Central memory CD8-positive, alpha-beta T cell (primary cell): ENCODE measurements at places on chromosomes 2 and 18.

DNA sequence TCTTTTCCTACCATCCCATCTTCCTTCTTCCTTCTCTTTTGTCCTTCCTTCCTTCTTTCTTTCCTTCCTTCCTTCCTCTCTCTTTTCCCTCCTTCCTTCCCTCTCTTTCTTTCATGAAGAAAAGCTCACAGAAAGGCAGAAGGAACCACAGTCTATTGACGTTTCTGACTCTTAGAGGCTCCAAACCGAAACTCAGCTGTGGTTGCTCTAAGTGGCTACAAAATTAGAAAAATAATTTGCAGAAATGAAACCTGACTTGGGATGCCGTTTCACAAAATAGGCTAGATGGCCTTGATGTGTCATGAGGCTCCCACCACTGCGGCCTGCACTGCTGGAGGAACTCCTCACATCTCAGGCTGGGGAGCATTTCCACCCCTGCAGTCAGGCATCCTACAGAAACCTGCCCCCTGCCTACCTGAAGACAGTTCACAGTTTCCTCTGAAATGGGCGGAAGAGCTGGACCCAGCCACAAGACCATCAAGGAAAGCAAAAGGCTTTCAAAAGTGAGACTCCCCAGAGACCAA lies 165.6 kb downstream of the SMAD7 start:
- H3K27me3 ChIP-seq, result no peaks in the 10 kb centered on the region
- peak overlapping the region; percentile 91 for H3K27ac ChIP-seq
- H3K4me3 ChIP-seq, result peak overlapping the region; percentile 8
- DNase-seq, result peak; percentile 23
- peaks cover 2% of the 10 kb centered on the region for H3K36me3 ChIP-seq

DNA sequence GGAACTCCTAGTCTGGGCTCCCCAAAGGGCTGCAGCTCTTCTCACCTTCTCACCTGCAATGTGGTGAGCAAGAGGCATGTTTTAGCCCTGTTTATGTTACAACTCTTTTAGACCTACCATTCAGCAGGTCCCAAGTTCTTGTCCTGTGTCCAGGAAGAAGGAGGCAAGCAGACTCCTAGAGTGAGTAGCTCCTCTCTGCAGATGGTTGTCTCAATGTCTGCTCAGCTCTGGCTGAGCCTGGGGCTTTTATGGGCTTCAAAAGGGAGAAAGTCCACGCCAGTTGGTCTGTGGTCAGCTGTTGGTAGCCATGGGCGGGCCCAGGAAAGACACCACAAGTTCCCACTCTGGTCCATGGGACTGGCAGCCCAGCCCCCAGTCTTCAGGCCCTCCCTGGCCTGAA lies 148.1 kb upstream of the HS6ST1 start:
- H3K27me3 ChIP-seq, result no peaks in the 10 kb centered on the region
- DNase-seq, result peak; percentile 2
- no peaks in the 10 kb centered on the region for H3K4me1 ChIP-seq
- no peak overlapping the region for H3K27ac ChIP-seq
- no peak overlapping the region for H3K4me3 ChIP-seq

DNA sequence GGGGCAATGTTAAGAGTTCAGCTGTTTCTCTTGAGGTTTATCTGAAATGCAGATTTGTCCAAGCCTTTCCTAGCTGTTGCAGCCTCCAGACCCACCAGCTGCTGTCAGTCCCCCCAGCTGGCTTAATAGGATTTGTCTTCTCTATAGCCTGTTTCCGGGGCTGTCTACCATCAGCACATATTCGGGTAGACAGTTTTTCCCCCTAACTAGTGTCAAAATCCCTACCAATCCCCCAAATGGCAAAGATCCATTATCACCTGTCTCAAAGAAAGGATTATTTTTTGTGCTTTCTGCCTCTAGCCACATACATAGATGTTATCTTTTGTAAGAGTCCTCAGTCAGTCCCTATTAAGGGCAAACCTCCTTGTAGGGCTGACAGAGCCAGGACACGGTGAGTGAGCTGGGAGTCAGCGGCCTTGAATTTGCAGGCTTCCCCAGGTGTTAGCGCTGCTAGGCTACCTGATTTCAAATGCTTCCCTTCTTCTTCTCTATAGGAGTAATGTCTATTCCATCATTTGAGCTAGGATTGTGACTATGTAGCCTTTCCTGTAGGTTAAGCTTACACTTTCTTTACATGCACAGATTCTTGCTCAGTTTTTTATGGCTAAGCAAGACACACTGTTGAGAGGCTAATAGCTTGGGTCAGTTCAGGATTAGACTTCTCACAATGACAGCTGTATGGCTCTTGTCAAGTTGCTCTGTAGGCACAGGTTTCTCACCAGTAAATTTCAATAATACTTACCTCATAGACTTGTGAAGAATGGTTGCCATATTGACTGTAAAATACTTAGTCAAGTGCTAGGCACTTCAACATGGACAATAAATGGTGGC lies 171.1 kb upstream of the UNC80 start:
- H3K4me1 ChIP-seq, result no peaks in the 10 kb centered on the region
- H3K27me3 ChIP-seq, result no peaks in the 10 kb centered on the region
- no peaks in the 10 kb centered on the region for H3K36me3 ChIP-seq
- no peak for DNase-seq
- H3K27ac ChIP-seq, result no peak overlapping the region
- no peak overlapping the region for H3K4me3 ChIP-seq

DNA sequence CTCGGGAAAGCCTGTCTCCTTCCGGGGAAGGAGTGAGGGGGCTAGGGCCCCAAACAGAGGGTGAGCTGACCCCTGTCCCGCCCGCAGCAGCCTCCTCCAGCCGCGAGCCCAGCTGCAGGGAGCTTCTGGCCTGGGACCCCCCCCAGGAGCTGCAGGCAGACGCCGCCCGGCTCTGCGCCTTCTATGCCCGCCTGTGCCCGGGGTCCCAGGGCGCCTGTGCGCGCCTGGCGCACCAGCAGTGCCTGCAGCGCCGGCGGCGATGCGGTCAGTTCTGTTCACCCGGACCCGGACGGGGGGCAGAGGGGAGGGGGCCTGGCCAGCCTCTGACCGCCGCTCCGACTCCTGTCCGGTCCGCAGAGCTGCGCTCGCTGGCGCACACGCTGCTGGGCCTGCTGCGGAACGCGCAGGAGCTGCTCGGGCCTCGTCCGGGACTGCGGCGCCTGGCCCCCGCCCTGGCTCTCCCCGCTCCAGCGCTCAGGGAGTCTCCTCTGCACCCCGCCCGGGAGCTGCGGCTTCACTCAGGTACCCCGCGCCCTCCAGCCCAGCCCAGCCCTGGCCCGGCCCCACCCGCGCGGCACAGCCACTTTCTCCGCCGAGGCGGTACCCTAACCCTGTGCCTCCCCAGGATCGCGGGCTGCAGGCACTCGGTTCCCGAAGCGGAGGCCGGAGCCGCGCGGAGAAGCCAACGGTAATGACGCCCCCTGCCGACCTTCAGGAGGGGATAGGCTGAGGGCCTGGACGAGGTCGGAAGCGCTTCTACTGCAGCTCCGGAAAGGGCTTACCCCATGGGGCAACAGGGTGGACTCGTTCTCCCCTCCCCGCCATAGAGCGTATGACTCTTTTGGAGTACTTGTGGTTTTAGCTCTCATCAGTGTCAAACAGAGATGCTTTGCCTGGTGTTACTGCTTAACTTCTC lies 2.0 kb upstream of the CHRND start:
- peaks cover 71% of the 10 kb centered on the region for H3K27me3 ChIP-seq
- H3K4me1 ChIP-seq, result peaks cover 22% of the 10 kb centered on the region
- H3K27ac ChIP-seq, result no peak overlapping the region

- H3K36me3 ChIP-seq, result peaks cover 3% of the 10 kb centered on the region
- no peaks in the 10 kb centered on the region for H3K27me3 ChIP-seq
- no peak overlapping the region for H3K4me3 ChIP-seq
- no peak for DNase-seq
- no peak overlapping the region for H3K27ac ChIP-seq
- no peaks in the 10 kb centered on the region for H3K4me1 ChIP-seq
Observed at GRCh38 chr2:102839668-102840388, 78.0 kb downstream of the TMEM182 start.

GRCh38 chr18:50790241-50790640 lies 29.6 kb downstream of the MRO start:
- H3K27me3 ChIP-seq, result peaks cover 12% of the 10 kb centered on the region
- H3K27ac ChIP-seq, result no peak overlapping the region
- H3K4me1 ChIP-seq, result no peaks in the 10 kb centered on the region
- no peak for DNase-seq
- H3K4me3 ChIP-seq, result no peak overlapping the region

- no peak overlapping the region for H3K4me3 ChIP-seq
- no peak for DNase-seq
- peaks cover 39% of the 10 kb centered on the region for H3K27me3 ChIP-seq
- H3K27ac ChIP-seq, result no peak overlapping the region
- H3K4me1 ChIP-seq, result no peaks in the 10 kb centered on the region
- H3K36me3 ChIP-seq, result no peaks in the 10 kb centered on the region
Observed at GRCh38 chr2:26922405-26923188, 47.8 kb upstream of the MAPRE3 start.

DNA sequence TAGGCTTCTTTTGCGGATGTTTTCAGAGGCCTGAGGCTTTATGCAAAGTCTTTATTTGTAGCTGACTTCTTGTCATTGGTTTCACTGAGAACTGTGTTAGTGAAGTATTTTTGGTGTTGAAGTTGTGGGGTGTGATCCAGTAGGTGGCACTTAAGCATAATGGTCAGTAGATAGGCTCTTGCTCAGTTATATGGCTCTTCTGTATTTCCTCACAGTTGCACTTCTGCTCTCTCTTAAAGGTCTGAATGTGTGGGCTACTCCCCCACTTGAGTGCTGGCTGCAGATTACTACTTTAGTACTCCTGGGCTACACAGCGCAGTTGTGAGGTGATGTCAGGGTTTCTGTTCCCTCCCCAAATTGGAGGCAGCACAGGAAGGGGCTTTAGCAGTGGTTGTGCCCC lies 133.8 kb upstream of the SCN7A start:
- H3K36me3 ChIP-seq, result no peaks in the 10 kb centered on the region
- no peak overlapping the region for H3K4me3 ChIP-seq
- H3K27me3 ChIP-seq, result no peaks in the 10 kb centered on the region
- no peak overlapping the region for H3K27ac ChIP-seq
- no peak for DNase-seq

- H3K27me3 ChIP-seq, result no peaks in the 10 kb centered on the region
- no peak for DNase-seq
- H3K4me3 ChIP-seq, result no peak overlapping the region
- no peaks in the 10 kb centered on the region for H3K36me3 ChIP-seq
Observed at GRCh38 chr2:102273619-102274211, 37.6 kb upstream of the IL1RL1 start.

- no peak overlapping the region for H3K4me3 ChIP-seq
- H3K27me3 ChIP-seq, result peaks cover 53% of the 10 kb centered on the region
- DNase-seq, result no peak
- no peak overlapping the region for H3K27ac ChIP-seq
- peaks cover 2% of the 10 kb centered on the region for H3K36me3 ChIP-seq
- no peaks in the 10 kb centered on the region for H3K4me1 ChIP-seq
Observed at GRCh38 chr18:12072996-12073395, 20.6 kb upstream of the ANKRD62 start.

DNA sequence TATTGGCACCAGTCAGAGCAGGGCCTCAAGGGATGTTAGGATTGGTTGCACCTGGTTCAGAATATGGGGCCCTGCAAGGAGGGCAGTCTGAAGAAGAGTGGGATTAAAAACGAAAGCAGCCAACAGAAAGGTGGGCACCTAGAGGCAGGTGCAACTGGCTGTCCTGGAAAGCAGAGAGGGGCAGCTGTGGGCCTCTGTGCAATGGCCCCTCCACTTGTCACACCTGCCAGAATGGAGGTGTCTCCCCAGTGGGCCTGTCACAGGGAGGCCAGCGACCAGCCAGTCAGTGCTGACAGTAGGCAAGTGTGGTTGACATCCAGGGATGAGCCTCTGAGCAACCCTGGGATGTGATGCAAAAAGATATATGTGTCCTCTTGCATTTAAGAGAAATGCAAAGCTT lies 37.7 kb downstream of the INPP4A start:
- peaks cover 99% of the 10 kb centered on the region for H3K4me1 ChIP-seq
- no peaks in the 10 kb centered on the region for H3K36me3 ChIP-seq
- no peak for DNase-seq
- H3K27me3 ChIP-seq, result no peaks in the 10 kb centered on the region
- H3K4me3 ChIP-seq, result no peak overlapping the region

GRCh38 chr18:10508591-10508990 lies 17.2 kb upstream of the NAPG start:
- no peak for DNase-seq
- no peak overlapping the region for H3K27ac ChIP-seq

GRCh38 chr2:180849851-180850250 lies 130.6 kb upstream of the UBE2E3 start:
- no peaks in the 10 kb centered on the region for H3K36me3 ChIP-seq
- no peaks in the 10 kb centered on the region for H3K27me3 ChIP-seq
- DNase-seq, result no peak
- H3K27ac ChIP-seq, result no peak overlapping the region

GRCh38 chr2:241300000-241300399 lies 15.5 kb downstream of the HDLBP start:
- H3K4me3 ChIP-seq, result no peak overlapping the region
- H3K36me3 ChIP-seq, result peaks cover 9% of the 10 kb centered on the region
- peak overlapping the region; percentile 42 for H3K27ac ChIP-seq
- no peak for DNase-seq

GRCh38 chr18:62389761-62390481 lies 64.8 kb downstream of the TNFRSF11A start:
- H3K27me3 ChIP-seq, result peaks cover 61% of the 10 kb centered on the region
- no peaks in the 10 kb centered on the region for H3K36me3 ChIP-seq
- H3K27ac ChIP-seq, result no peak overlapping the region
- H3K4me3 ChIP-seq, result no peak overlapping the region

- H3K27ac ChIP-seq, result no peak overlapping the region
- H3K27me3 ChIP-seq, result no peaks in the 10 kb centered on the region
- H3K4me3 ChIP-seq, result no peak overlapping the region
- H3K4me1 ChIP-seq, result no peaks in the 10 kb centered on the region
Observed at GRCh38 chr2:221915926-221916325, 343.8 kb upstream of the EPHA4 start.

DNA sequence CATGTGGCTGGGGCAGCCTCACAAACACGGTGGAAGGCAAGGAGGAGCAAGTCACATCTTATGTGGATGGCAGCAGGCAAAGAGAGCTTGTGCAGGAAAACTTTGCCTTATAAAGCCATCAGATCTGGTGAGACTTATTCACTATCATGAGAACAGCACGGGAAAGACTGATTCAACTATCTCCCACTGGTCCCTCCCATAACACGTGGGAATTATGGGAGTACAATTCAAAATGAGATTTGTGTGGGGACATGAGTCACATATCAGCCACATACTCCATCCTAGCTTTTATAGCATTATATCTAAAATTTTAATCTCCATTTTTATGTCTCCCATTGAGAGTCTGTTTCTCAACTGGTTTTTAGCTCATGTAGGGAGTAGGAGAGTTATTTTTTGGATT lies 45.7 kb downstream of the ICOS start:
- peaks cover 1% of the 10 kb centered on the region for H3K4me1 ChIP-seq
- no peak for DNase-seq
- H3K36me3 ChIP-seq, result no peaks in the 10 kb centered on the region
- H3K27ac ChIP-seq, result no peak overlapping the region
- H3K4me3 ChIP-seq, result no peak overlapping the region

GRCh38 chr2:31011587-31011986 lies 126.7 kb downstream of the GALNT14 start:
- H3K27ac ChIP-seq, result no peak overlapping the region
- DNase-seq, result no peak
- peaks cover 50% of the 10 kb centered on the region for H3K27me3 ChIP-seq
- no peak overlapping the region for H3K4me3 ChIP-seq

- no peaks in the 10 kb centered on the region for H3K4me1 ChIP-seq
- no peak overlapping the region for H3K27ac ChIP-seq
- no peaks in the 10 kb centered on the region for H3K27me3 ChIP-seq
Observed at GRCh38 chr18:60246606-60247005, 126.0 kb downstream of the MC4R start.
